ENCODE measurements at places on chromosomes 13 and 19. TPM values are rescaled to one million over a fixed set of nuclear protein-coding genes. Genes with fewer than 3 reads are reported as not detected.

Gene ATP11A
- total RNA-seq, result 8.4 TPM

Gene METTL21C
- not detected for total RNA-seq

Gene CYP2S1
- total RNA-seq, result 16.9 TPM

Gene ZNF541
- total RNA-seq, result under 0.01 TPM

Gene PNMA8B
- 5.6 TPM for total RNA-seq
